K562 (cell line): ENCODE measurements at places on chromosomes 12 and 14. TPM values are rescaled to one million over a fixed set of nuclear protein-coding genes. Genes with fewer than 3 reads are reported as not detected.

- DNase-seq: no peak
These were observed 131.8 kb upstream of the KRAS start for GRCh38 chr12:25382311-25383106.

DNA sequence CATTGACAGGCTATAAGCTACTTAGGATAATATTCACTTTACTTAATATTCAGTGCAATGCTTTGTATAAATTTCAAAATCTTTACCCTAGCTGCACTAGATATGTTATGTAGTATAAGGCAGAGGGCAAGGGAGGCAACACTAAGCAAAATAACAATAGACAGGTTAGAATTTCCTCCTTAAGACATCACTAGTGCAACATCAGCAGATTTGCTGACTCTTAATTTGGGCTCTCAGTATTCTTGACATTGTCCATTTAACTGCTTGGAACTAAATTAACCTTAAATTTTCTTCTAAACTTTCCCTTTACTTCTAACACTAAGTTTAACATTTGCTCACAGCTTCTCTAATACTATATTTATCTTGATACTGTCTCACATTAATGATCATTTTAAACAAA lies 273.9 kb downstream of the DIO2 start:
- no peak for DNase-seq

ZNF664 gene
- 59.1 and 59.4 TPM in 2 replicates for polyA plus RNA-seq

DNA sequence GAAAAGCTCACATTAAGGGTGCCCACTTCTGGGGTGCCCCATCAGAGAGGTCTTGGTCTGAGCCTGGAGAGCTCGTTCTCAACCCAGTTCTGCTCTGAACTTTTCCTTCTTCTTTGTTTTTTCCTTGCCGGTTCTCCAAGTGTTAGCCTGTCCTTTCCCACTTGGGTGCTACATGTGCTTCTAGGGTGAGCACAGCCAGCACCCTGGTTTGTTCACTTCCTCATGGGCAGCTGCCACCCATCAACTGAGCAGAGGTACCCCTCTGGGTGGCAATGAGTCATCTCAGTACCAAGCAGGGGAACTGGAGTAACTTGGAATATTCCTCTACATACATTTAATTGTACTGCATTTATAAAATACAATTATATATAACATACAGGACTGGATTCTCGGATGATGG lies 3.9 kb upstream of the SYNE3 start:
- no peak for DNase-seq

DNA sequence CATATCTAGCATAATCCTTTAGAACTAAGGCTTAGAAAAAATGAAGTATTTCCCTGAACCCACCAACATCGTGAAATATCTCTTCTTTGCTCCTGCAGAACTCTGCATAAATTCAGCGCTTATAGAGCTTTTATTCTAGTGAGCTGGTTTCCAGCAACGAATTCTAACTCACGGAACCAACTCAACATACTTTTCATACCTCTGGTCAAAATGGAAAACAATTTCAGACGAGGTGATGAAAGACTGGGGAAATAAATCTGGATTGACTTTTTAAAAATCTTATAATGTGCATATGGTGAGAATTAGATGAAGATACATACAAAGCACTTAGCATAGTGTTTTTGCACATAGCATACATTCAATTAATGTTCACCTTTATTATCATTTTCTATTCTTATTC lies 62.6 kb upstream of the BBS10 start:
- no peak for DNase-seq

DNA sequence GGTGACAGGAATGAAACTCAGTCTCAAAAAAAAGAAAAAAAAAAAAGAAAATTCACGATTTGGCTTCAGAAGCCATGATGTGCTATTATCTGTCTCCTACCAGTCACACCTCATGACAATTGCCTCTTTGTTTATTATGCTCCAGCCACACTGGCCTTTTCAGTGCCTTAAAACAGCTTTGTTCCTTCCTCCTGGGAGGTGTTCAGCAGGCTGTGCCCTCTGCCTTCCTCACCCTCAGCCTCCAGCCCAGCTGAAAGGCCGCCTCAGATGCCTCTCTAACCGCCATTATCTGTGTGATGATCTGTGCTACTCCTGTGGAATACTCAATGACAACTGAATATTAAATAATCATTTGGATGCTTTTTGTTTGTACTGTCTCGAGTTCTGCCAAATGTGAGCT lies 8.6 kb upstream of the ARPC3 start:
- no peak for DNase-seq

GRCh38 chr12:123940627-123940966 lies 32.0 kb downstream of the CCDC92 start:
- DNase-seq: no peak

DNA sequence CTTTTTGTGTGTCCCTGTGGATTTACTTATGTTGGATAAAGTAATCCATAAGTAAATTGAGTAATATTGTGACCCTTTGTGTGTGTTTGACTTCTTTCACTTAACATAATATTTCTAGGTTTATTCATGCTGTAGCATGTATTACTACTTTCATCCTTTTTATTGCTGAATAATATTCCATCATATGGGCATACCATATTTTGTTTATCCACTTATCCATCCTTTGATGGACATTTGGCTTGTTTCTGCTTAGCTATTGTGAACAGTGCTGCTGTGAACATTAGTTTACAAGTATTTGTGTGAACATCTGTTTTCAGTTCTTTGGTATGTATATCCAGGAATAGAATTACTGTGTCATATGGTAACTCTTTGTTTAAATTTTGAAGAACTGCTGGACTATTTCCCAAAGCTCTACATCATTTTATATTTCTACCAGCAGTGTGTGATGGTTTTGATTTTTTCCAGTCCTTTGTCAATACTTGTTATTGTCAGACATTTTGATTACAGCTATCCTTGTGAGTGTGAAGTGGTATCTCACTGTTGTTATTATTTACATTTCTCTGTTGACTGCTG lies 25.2 kb downstream of the G2E3 start:
- no peak for DNase-seq

KLRD1 gene
- polyA plus RNA-seq: not detected in 2 replicates

DNA sequence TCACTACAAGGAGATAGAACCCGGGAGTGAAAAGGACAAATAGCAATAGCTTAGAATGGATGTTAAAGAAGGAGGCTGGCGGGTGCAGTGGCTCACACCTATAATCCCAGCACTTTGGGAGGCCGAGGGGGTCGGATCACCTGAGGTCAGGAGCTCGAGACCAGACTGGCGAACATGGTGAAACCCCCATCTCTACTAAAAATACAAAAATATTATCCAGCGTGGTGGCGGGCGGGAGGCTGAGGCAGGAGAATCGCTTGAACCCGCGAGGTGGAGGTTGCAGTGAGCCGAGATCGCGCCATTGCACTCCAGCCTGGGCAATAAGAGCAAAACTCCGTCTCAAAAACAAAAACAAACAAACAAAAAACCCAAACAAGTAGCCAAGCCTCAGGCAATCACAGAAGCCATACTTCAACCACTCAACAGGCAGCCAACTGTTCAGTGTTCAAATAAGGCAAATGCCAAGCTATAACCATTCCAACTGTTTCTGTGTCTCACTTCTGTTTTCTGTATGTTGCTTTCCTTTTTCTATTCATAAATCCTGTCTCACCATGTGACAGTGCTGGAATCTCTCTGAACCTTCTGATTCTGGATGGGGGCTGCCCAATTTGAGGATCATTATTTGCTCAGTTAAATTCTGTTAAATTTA lies 3.9 kb upstream of the SPTLC2 start:
- no peak for DNase-seq

DNA sequence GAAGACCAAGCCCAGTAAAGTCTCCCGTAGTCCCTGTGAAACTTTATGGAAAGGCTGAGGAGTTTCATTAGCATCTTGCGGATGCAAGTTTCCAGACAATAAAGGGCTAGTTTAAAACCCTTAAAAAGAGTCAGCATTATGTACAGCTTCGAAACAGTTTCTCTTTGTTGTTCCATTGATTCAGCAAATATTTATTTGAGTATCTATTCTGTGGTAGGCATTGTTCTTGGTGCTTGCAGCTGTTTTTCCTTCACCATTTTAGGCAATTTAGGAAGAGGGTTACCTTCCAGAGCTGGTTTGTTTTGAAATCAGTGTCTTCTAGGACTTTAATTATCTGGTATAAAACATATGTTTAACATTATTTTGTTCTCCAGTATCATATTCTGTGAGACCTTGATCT lies 1.5 kb downstream of the SLIRP start:
- no peak for DNase-seq

GRCh38 chr12:120856980-120857379 lies 47.2 kb downstream of the SPPL3 start:
- DNase-seq: no peak

- no peak for DNase-seq
These were observed 63.8 kb upstream of the PLEKHG7 start for GRCh38 chr12:92639017-92639416.

- no peak for DNase-seq
These were observed 92.1 kb downstream of the CHGA start for GRCh38 chr14:93015064-93015463.

- DNase-seq: no peak
These were observed 1250.1 kb downstream of the TMEM121 start for GRCh38 chr14:106776395-106776983.

DNA sequence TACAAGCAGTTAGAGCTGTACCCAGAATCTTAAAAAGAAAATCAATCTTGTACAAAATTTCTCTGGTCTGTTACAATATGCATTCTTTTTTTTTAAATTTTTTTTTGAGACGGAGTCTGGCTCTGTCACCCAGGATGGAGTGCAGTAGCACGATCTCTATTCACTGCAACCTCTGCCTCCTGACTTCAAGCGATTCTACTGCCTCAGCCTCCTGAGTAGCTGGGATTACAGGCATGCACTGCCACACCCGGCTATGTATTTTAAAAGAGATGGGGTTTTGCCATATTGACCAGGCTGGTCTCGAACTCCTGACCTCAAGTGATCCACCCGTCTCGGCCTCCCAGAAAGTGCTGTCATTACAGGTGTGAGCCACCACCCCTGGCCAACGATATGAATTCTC lies 4.1 kb downstream of the FBXO33 start:
- DNase-seq: no peak

DNA sequence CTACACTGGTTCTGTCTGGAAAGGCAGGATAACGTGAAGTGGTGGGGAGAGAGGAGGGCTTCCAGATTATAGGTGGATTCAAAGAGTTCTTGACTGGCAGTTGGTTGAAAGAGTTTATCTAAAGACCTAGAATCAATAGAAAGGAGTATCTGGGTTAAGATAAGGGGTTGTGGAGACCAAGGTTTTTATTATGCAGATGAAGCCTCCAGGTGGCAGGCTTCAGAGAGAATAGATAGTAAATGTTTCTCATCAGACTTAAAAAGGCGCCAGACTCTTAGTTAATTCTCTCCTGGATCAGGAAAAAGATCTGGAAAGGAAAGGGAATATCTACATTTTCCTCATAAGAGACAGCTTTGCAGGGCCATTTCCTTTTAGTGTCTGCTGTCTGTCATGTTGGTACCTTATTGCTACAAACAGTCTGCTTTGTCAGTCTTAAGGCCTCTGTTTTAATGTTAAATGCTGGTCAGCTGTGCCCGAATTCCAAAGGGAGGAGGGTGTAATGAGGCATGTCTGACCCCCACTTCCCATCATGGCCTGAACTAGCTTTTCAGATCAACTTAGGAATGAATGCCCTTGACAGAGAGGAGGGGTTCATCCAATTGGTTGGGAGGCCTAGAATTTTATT lies 401.3 kb downstream of the FUT8 start:
- no peak for DNase-seq

DNA sequence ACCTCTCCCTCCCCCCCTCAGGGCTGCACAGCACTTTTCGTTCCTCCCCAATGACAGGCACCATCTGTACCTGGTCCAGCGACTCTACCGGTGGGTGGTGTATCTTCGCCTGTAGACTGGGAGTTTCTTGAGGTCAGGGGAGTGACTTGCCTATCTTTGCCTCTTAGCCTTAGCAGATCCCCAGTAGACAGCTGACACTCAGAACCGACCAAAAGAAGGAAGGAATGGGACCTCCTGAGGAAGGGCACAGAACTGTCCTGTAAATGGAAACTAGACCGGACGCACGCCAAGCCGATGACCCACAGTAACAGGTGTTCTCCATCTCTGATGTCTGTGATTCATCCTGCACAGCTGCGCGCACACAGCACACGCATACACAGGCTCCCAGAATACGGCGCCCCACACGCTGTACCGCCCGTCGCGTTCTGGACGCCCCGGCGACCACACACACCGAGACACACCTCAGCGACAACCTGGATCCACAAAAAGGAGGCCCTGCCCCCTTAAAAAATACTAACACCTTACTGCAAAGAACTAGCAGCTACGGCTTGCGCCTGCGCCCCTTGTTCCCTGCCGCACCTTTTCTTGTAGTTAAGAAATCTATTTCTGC lies 673 bp upstream of the TTC9 start:
- no peak for DNase-seq

GRCh38 chr14:32374155-32374554 lies 45.1 kb downstream of the AKAP6 start:
- no peak for DNase-seq

DNA sequence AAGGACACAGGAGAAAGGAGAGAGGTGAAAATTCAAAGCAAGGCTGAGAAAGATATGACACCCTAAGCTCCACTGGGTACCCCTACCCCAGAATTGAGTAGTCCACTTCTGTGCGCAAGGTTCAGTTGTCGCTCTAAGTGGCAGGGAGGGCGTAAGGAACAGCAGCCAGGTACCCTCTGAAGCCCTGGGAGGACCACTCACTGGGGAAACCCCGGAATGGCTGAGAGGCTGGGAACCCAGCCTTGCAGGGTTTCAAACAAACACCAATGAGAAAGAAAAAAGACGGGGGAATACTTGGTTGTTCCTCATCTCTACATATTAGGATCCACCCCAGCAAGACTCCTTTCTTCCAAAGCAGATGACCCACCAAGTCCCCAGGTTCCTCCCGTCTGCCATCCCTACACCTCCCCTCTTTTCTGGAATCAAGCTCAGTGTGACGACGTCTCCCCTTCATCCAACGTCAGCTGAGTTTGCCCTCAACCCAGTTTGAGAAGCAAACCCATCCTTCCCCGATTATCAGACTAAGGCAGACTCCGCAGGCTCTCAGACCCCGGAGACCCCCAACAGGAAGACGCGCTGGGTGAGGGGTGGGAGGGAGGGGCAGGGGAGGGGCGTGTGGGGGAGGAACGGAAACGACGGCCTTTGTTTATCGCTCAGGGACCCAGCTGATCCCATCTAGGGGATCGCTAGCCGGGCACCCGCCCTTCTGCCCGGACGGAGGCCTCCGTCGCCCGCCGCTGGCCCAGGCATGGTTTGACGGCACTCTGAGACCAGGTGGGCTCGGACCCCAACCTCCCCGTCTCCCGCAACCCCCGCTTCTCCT lies 795 bp downstream of the LMBR1L start:
- DNase-seq: peak; percentile 49

DNA sequence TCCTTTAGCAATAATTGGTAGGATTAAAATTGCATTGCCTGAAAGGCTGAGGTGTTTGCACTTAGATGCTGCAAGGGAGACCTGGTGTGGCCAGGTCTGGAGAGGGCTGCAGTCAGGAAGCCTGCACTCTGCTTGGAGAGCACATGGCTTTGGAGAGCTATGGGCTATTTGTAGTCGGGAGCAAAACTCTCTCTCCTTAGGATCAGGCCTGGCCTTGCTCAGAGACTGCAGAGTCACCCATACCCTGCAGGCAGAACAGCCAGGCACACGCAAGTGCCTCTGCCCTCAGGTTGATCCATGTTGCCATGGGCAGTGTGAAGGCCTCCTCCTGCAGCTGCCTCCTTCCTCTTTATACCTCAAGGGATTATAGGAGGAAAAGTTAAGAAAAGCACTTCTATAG lies 26.8 kb downstream of the CKB start:
- no peak for DNase-seq
